ENCODE measurements at places on chromosomes 4 and X. TPM values are rescaled to one million over a fixed set of nuclear protein-coding genes. Genes with fewer than 3 reads are reported as not detected.

The SPACA5 gene
- total RNA-seq: not detected

The ERVMER34-1 gene
- total RNA-seq: 0.42 TPM

The RAB41 gene
- total RNA-seq: not detected

The AFM gene
- not detected for total RNA-seq

The PTPN13 gene
- 5.2 TPM for total RNA-seq

The CLGN gene
- total RNA-seq: 5.4 TPM

The ANOS1 gene
- 0.06 TPM for total RNA-seq

The P2RY8 gene
- not detected for total RNA-seq

The GASK1B gene
- 0.44 TPM for total RNA-seq

The FAM149A gene
- 1.6 TPM for total RNA-seq

The XK gene
- total RNA-seq: 0.43 TPM

The SCD5 gene
- total RNA-seq: 8.2 TPM

The NUDT11 gene
- 3.0 TPM for total RNA-seq

The MAGEH1 gene
- total RNA-seq: 7.2 TPM

All from A549 treated with dexamethasone at 1 μM for 4 hours (cell line).